ENCODE measurements at places on chromosomes 3 and 15.

GRCh38 chr3:35946854-35947515 lies 307.7 kb downstream of the ARPP21 start:
- no peak for DNase-seq

GRCh38 chr15:35115155-35115725 lies 30.1 kb upstream of the NANOGP8 start:
- no peak for DNase-seq

- no peak for DNase-seq
Observed at GRCh38 chr15:95591886-95592285, 738.6 kb upstream of the NR2F2 start.

DNA sequence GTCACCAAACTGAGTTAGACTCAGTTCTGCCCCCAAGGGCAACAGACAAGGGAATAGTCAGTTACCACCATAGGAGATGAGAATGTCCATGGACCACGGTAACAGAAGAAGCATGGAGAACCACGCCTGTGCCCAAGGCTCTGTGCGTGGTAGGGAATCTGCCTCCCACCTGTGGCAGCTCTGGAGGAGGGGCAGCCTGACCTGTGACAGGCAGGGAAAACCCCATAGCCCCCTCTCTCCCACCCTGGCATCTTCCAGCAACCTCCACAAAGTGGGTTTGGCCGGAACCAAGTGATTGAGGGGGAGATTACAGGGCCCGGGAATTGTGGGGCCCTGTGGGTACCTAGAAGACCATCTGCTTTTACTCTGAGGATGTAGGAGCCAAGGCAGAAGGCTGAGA lies 14.3 kb upstream of the LTF start:
- DNase-seq: no peak

DNA sequence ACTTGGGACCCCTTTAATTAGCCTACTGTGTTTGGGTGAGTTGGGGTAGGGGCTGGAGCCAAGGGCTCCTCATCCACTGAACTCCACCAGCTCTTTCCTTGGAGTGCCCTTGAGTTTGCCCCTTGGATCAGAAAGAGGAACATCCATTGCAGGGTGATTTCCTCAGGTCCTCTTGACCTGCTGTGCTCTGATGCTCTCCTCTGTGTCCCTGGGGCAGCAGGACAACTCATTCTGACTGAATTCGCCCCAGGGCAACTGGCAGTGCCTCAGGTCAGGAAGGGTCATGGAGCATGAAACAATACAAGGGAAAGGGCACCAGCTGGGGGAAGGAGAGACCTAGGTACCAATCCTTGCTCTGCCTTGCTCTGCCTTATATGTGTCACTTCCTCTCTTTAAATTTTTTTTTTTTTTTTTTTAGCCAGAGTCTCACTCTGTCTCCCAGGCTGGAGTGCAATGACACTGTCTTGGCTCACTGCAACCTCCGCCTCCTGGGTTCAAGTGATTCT lies 47.8 kb downstream of the BSN start:
- no peak for DNase-seq

- no peak for DNase-seq
Observed at GRCh38 chr3:98730338-98730737, 32.8 kb upstream of the ST3GAL6 start.

DNA sequence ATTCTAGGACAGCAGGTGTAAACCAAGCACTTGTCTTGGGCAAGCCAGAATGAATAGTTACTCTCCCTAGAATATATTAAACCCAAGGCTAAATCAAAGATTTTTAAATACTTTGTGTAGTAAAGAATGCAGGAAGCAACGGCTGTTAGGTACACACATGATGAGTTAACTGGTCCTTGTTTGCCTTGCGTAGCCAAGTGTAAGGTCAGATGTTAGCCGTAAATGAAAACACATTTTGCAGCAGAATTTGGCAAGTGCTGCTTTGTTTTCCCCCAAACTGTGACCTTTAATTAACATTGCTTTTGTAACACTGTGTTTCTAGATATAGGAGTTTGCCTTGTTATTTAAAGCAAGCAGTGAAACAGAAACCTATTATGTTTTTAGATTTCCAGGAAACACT lies 368.7 kb downstream of the IL5RA start:
- DNase-seq: no peak

DNA sequence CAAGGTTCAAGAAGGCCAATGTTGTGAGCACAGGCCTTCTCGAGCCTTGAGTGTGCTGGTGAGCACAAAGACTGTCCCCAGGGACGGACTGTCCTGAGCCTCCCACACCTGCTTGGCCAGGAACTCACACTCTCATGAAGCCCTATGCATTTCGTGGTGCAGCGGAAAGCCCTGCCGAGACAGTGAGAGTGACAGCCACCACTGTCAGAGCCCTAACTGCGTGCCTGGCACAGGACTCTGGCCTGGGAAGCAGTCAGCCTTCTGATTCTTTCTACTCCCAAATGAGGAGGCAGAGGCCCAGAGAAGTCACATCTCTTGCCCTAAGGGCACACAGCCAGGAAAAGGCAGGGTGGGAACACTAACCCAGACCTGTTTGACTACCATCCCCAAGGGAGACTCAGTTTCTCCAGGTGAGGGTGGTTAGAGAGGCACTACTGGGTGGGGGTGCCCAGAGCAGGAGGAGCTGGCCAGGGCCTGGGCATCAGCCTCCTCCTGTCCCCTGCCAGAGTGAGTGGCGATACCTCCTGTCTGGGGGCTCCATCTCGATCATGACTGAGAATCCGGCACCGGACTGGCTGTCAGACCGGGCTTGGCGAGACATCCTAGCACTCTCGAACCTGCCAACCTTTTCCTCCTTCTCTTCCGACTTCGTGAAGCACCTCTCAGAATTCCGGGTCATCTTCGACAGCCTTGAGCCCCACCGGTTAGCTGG lies 50.8 kb downstream of the SEMA3G start:
- no peak for DNase-seq

- no peak for DNase-seq
Observed at GRCh38 chr3:177778633-177779032, 581.4 kb upstream of the TBL1XR1 start.

DNA sequence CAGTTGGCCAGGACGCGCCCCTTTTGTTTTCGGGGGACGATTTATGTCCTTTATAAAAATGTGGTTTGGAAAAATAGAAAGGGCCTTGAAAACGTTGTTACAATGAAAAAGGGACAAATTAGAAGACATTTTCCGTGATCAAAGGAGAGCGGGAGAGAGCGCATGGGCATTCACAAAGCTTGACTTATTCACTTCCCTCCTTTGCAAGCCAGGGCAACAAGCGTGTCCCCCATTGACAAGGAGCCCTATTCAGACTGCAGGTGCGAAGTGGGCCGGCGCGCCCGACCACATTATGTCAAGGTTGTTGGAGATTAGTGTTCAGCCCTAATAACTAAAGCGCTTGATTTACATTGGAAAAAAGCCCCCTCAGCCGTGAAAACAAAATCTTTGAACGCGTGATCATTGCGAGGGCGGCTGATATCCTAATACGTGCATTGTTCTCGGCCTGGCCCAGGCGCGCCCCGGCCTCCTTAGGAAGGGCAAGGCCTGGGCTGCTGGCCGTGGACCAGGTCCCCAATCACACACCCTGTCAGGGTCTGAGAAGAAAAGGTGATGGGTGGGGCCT lies 25.9 kb downstream of the ZIC4 start:
- no peak for DNase-seq

DNA sequence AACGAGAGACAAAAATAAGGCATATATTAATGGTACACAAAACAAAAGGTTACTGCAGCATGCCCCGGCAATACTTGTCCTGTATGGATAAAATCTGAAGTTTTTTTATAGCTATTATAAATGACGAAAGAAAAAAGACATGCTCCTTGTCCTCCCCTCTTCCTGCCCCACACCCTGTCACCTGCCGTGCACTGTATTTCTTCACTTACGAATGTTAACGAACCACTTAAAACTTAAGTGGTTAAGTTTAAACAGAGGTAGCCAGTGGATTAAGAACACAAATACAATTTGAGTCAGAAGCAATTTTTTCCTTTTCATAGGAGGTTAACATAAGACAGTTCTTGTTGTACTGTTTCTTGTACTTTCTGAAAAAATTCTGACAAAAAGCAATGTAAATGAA lies 799.1 kb upstream of the NECTIN3 start:
- no peak for DNase-seq

DNA sequence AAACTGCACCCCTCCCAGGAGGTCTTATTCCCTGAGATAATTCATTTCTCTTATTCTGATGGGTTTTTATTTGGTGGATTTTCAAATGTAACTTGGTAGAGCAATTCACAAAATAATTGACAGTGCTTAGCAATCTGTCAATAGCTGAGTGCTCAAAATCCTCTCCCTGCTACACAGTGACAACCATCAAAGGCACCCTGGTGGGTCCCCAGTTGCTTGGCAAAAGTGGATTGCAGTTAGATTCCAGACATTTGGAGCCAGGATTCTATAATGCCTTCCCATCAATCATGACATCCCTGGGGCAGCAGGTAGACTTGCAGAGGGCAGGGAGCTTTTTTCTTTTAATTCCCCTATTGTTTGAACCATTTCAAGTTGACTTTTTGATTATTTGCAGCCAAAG lies 59.0 kb downstream of the FHIT start:
- DNase-seq: no peak

DNA sequence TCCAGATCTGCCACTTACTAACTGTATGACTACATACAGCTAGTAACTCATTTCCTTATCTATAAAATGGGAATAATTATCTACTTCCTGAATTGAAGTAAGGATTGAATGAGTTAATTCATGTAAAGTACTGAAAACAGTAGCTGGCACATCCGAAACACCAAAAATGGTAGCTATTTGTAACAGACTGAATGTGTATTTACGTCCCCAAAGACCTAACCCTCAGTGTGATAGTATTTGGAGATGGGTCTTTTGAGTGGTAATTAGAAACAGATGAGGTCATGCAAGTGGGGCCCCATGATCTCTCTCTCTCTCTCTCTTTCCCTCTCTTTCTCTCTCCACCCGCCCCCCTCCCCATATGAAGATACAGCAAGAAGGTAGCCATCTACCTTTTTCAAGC lies 146.2 kb downstream of the PLCH1 start:
- no peak for DNase-seq

- no peak for DNase-seq
Observed at GRCh38 chr15:78992416-78993256, 47.8 kb upstream of the CTSH start.

GRCh38 chr3:65037861-65038260 lies 350.1 kb upstream of the ADAMTS9 start:
- DNase-seq: no peak

DNA sequence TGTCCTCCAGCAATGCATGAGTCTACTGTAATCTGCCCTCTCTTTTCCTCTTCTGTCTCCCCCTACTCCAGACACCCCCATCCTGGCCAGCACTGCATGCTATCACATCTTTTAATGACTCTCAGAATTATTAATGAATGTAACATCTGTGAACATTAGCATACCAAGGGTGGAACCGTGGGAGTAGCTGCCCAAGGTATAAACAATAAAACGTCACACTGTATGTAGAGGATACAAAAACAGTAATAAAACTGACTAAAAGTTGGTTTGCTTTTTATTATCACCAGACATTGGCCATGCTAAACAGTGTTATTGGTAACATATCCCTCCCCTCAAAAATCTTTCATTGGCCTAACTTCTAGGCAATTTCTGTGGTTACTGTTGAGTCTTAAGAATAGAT lies 24.7 kb downstream of the NUDT16 start:
- DNase-seq: no peak

- DNase-seq: no peak
Observed at GRCh38 chr3:66816090-66816761, 181.9 kb upstream of the KBTBD8 start.

DNA sequence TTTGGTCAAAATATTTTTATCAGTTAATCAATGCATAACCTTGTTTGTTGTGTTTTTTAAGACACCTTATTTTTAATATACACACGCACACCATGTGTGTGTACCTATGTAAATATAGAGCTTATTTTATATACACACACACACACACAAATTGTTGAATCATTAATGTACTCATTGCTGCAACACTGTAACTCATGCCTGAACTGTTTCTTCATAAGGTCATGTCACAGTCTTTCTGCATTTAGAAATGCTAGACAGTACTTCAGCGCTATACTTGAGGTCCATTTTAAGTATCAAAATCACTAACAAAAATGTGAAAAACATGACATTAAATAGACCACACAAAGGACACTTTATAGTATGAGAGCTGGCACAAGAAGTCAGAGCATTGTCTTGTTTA lies 589.4 kb downstream of the SI start:
- no peak for DNase-seq

DNA sequence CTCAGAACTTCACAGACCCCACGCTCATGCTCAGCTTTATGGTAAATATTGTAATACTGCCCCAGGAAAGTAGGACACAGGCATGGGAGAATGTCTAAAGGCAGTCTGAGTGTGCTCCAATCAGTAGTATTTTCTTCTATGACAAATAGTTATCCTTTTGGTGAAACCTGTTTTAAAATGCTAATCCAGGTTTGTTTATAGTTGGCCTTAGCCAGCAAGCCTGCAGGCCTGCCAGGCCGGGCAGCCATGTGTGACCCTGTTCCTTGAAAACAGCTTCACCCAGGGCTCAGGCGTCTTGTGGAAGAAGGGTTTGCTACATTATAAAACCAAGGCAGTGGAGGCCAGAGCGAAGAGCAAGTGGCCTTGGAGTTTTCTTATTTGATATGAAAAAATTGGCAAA lies 104.7 kb downstream of the SEMA6D start:
- DNase-seq: no peak

DNA sequence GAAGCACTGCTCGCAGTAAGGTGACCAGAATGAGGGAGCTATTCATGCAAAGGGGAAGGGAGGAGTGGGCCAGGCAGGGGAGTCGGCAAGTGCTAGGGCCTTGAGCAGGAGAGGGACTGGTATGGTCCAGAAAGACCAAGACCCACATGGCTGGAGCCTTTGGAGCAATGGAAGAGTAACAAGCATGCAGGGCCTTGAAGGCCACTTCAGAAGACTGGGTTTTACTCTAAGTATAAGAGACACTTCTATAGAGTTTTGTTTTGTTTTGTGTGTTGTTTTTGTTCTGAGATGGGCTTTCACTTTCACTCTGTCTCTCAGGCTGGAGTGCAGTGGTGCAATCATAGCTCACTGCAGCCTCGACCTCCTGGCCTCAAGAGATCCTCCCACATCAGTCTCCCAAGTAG lies 42.0 kb downstream of the BFSP2 start:
- no peak for DNase-seq

DNA sequence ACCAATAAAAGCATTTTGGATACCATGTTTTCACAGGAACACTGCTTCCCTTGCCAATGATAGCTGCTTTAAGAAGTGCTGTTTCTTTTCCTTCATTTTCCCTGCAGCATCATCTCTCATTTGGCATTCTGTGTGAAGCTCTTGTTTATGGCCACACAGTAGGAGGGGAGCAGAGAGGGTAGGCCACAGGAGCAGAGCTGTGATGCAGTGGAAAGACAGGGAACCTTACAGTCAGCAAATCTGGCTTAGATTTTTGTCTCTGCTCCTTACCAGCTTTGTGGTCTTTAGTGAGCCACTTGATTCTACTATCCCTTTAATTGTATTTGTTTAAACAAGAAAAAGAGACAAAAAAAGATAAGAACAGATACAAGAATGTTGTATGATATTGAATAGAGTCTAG lies 138.7 kb downstream of the RPL22L1 start:
- DNase-seq: no peak

GRCh38 chr3:190193210-190193609 lies 72.5 kb upstream of the P3H2 start:
- no peak for DNase-seq

GRCh38 chr3:72100080-72100511 lies 315.1 kb upstream of the PROK2 start:
- DNase-seq: no peak
